ENCODE measurements at places on chromosomes 3 and 15.

- DNase-seq = no peak
Measured at GRCh38 chr3:102125994-102126368, 276.7 kb downstream of the NFKBIZ start.

DNA sequence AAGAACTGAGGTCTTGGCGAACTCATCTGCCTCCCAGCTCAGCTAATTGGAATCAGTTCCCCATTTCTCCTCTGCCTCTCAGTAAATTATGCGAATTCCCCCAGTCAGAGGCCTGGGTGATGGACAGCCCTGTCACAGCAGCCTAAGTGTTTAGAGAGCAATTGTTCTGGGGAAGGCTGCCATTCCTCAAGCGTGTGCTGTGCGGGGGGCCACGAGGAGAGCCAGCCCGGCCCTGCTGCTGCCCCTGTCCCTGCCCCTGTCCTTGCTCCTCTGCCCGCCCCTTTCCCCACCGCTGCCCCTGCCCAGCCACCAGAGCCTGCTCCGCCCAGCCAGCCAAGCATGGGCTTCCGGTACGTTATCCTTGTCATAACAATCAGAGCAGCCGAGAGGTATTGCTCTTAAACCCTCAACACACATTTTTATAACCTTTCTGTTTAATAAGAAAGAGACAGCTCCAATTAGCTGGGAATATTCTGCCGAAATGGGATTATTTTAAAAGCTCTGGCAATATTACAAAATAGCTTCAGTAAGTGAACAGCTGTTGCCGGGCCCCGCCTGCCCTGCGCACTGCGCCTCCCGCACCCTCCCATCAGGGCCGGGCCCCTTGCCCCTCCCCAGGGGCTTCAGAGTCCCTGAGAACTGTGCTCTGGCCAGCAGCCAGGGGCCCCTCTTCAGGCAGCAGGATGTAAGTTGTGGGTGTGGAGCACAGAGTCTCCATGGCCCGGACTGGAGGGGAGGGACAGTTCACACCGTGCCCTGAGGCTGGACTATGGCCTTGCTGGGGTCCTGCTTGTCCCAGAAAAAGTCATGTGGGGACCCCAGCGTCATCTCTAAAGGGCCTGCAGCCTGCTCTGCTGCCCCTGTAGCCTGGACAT is 12.4 kb upstream of the CACNA2D2 start:
- DNase-seq = no peak

DNA sequence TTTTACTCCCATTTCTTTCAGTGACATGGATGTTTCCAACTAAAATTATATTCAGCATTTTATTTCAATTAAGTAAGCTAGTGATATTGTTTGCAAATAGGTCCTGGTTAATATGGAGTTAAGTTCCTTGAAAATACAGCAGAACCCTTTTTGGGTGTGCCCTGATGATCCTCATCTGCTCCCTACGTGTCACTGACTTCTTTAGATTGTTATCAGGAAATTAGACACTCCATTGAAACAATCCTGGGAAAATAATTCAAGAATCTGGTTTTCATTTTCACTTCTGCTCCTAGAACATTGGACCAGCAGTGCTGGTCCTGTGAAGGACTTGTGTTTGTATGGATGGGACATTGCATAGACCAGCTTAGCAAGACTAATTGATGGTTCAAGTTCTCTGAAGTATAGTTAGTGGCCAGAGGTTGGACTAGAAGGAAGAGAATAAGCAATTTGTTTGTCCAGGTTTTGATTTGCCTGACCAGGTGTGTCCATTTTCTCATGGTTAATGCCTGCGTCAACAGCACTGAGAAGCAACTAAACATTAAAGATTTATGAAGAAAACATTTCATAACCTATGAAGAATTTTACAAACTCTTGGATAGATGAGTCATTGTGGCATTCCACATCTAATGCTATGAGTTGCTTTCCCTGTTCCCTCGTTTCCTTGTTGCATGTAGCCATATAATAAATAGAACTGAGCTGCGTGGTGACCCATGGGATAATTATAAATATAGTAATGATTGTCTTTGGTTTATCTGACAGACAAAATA is 95.8 kb downstream of the ZPLD1 start:
- no peak for DNase-seq

- DNase-seq = no peak
Measured at GRCh38 chr3:124092811-124093210, 100.9 kb upstream of the ROPN1 start.

GRCh38 chr15:73599934-73600333 is 33.3 kb downstream of the NPTN start:
- no peak for DNase-seq

DNA sequence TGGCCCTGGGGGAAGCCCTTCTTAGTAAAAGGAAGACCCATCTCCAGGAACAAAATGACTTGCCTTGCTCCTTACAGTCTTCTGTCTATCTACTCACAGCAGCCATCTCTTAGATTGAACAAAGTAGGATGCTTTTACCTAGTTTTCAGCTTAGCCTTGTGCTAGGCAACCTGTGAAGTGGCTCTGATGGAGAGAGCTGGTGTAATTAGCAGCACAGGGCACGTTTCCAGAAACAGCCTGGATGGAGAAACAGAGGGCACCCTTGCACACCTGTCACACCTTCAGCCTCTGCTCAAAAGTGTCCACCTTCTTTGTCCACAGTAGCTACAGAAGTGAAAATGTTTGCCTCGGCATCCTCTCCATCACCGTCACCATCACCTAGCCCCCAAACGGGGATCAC is 292.9 kb downstream of the RORA start:
- no peak for DNase-seq

DNA sequence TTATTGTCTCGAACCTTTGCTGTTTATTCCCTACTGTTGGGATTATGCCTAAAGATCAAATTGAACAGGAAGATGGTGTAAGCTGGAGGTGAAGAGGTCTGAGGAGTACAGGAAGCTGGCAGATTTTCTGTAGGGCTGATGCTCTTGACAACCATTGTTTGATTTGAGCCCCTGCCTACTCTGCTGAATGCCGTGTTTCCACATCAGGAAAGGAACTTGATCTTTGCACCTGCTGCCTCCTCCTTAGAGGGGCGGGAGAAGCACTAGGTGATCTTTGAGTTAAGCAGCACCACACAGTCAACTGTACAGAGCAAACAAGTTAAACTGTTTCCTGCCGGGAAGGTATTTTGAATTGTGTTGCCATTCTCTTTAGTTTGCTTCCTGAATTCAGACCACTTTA is 364.6 kb upstream of the EPHA6 start:
- no peak for DNase-seq

DNA sequence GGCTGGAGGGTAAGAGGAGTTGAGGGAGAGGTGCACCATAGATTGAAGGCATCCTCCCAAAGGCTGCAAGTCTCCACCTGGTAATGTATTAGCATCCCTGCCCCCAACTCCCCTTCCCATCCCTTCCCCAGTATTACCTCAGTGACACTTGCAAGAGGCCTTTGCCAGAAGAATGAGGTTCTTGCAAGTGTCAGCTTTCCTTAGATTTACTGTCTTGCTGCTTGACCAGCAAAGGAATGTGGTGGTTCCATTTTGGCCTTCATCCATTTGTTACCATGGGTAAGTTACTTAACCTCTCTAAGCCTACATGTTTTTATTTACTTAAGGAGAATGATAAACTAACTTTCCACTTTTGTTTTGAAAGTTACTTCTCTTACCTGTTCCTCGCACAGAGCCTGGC is 108.9 kb downstream of the LRTM1 start:
- no peak for DNase-seq

GRCh38 chr3:185976977-185977678 is 39.3 kb upstream of the TRA2B start:
- peak; percentile 79 for DNase-seq

DNA sequence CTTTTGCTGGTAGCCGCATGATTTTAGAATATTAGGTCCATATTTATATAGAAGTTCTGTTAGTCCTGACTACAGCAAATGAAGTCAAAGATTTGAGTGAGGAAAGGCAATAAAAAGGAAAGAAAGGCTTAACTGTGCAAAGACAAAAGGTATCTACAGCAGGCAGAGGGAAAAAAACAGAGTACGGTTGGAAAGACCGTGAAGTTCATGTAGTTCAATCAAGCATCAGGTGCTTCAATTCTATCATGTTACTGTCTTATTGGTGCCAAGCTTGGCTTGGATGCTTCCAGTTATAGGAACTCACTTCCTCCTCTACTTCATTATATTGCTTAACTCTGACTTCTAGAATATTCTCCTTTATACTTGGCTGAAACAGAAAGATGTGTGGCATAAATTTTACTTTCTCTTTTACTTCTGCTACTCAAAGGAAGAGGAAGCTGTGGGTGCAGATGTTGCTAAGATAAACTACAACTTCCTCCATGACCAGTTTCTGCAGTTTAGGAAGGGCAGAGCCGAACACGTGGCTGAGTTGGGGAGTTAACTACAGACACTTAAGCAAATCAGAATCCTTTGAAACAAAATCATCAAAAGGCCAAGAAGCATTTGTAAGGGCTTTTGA is 72.6 kb upstream of the ZBED2 start:
- peak; percentile 92 for DNase-seq

DNA sequence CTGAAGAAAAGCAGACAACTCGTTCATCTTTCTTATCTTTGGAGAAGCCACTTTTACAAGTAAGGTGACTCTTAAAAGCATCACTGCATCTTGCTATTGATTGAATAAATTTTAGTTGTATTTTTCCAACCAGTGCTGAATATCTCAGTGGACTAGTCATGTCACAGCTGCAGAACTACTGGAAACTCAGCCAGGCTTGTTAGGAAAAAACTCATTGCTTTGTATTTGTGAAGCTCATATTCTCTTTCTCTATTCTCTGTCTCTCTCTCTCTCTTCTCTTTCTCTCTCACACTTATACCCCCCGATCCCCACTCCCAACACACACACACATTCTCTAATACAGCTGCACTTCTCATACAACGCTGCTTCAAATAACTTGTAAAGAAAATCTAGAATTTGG is 104.3 kb downstream of the WDR76 start:
- no peak for DNase-seq

DNA sequence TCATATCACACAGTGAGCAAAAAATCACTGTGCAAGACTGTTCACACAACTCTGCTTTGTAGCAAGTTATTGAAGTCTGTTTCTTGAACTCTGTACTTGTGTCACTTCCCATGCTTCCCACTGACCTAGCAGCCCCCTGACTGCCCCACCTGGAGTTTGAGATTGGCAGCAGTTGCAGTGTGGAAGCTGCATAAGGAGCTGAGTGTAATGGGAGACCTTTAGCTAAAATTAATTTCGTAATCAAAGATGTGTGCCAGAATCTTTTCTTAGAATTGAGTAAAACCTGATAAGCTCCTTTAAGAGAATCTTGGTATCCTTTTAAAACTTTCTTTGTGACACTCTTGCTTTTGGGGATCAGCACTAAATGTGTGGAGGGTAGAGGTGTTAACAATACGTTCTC is 42.8 kb downstream of the NKIRAS1 start:
- DNase-seq = no peak

DNA sequence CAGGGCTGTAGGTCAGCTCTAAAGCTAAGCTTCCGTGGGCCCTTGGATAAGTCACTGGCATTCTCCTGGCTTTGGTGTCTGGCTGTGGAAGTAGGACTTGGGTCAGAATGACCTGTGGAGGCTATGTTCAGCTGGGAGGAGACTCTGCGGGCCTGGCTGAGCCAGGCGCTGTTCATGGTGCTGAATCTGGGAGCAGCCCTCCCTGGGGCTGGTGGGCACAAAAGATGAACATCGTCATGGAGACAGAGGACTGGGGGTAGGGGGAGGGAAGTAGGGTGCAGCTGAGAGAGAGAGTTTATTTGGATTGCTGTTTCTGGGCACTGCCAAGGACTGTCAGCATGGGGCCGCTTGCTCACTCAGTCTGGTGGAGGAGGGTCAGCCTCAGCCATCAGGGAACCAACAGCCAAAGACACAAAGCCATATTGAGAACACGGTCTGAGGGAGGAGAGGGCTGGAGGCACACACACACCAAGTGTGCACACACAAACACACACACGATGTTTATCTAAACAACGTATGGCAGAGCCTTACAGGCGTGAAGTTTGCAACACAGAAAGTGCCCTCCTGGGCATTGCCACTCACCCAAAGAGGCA is 120.7 kb upstream of the LINGO1 start:
- DNase-seq = peak; percentile 12

- no peak for DNase-seq
Measured at GRCh38 chr15:47124430-47125102, 592.7 kb upstream of the SEMA6D start.

DNA sequence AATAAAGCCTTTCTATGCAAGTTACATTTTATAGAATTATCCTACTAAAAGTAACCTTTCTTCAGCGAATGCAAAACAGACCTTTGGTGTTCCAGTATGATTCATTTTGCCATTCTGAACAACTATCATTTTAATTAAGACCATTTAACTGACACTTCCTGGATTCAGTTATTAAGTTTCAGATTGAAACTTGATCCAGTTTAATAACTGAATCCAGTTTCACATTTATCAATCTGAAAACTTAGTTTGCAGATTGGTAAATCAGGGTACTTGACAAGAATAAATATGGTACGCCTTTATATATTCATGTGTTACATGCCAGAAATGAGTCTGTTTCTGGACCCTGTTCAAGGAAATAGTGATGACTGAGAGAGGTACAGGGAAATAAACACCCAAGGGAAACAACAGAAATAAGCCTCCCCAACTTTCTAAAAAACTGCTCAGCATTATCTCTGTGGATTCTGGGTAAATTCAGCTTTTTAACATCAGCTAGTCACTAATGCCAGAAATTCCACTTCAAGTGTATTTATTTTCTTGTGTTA is 23.3 kb upstream of the NFKBIZ start:
- DNase-seq = no peak

DNA sequence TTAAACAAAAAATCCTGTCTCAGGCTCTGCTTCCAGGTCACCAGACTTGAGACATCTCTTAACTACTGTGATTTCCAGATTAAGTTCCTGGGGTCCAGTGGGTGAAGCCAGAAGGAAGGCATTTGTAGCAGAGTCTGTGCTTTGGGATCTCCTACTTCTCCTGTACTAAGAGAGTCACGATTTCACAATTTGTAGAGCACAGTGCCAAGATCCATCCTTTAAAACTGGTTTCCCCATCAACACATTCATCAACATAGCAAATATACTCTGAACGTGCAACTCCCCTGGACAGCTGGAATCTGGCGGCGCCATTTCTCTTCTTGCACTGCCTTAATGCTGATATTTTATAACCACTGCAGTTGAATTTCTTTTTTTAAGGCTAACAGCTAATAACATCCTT is 33.2 kb downstream of the CDCP1 start:
- DNase-seq = no peak

DNA sequence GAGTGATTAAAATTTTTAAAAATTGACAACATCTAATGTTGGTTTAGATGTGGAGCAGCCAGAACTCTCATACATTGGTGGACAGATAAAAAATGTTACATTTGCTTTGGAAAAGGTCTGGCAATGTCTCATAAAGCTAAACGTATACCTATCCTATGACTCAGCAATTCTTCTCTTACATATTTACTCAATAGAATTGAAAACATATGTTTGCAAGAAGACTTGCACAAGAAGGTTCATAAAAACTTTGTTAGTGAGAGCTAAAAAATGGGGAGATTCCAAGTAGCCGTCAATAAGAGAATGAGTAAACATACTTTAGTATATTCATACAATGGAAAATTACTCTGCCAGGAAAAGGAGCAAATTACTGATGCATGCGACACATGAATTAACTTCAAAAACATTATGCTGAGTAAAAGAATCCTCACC is 30.0 kb downstream of the MASP1 start:
- DNase-seq = no peak

Data from pons (tissue), 1 donor.